Epithelial cell of proximal tubule (primary cell): ENCODE measurements at places on chromosomes 12 and 14.

GRCh38 chr12:127241072-127241817 lies 1025.7 kb upstream of the TMEM132C start:
- DNase-seq = no peak

- DNase-seq = no peak
These were observed 8.9 kb downstream of the CHGA start for GRCh38 chr14:92931681-92932447.

DNA sequence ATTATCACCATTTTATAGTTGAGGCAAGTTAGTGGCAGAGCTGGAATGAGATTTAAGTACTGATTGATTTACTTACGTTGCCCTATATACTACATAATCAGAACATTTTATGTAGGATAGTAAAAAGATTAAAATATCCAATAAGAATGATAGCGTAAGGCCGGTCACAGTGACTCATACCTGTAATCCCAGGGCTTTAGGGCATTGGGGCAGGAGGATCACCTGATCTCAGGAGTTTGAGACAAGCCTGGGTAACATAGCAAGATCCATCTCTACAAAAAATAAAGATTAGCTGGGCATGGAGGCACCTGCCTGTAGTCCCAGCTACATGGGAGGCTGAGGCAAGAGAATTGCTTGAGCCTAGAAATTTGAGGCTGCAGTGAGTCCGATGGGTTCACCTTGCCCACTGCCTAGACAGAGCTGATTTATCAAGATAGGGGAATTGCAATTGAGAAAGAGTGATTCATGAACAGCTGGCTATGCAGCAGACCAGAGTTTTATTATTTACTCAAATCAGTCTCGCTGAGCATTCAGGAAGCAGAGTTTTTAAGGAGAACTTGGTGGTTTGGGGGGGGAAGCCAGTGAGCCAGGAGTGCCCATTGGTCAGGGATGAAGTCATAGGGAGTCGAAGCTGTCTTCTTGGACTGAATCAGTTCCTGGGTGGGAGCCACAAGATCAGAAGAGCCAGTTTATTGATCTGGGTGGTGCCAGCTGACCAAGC lies 24.7 kb upstream of the SGPP1 start:
- DNase-seq = no peak

DNA sequence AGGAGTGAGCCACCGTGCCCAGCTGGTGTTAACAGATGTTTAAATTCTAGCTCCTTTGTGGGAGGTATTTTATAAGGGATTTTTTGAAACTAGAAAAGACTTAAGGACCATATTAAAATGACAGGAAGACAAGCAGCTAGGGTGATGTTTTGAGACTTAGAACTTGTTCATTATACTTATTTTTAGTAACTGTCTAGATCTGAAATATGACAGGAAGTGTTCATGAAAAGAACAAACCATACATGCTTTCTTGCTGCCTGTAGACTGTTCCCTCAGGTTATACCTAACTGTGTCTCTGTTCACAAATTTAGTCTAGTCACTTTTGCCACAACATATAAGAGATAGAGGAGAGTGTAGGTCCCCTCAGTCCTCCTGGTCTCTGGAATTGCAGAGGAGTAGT lies 36.9 kb upstream of the KCNH3 start:
- DNase-seq = no peak

GRCh38 chr14:35898217-35898775 lies 72.2 kb downstream of the BRMS1L start:
- no peak for DNase-seq
